Stimulated activated CD4-positive, alpha-beta T cell treated with anti-CD3 and anti-CD28 coated beads, Interleukin-15, amount 100 ng/mL, for 1 hour (primary cell): ENCODE measurements at places on chromosomes 13 and 19.

GRCh38 chr19:6730941-6731670 is 6.3 kb downstream of the GPR108 start:
- no peak for DNase-seq

DNA sequence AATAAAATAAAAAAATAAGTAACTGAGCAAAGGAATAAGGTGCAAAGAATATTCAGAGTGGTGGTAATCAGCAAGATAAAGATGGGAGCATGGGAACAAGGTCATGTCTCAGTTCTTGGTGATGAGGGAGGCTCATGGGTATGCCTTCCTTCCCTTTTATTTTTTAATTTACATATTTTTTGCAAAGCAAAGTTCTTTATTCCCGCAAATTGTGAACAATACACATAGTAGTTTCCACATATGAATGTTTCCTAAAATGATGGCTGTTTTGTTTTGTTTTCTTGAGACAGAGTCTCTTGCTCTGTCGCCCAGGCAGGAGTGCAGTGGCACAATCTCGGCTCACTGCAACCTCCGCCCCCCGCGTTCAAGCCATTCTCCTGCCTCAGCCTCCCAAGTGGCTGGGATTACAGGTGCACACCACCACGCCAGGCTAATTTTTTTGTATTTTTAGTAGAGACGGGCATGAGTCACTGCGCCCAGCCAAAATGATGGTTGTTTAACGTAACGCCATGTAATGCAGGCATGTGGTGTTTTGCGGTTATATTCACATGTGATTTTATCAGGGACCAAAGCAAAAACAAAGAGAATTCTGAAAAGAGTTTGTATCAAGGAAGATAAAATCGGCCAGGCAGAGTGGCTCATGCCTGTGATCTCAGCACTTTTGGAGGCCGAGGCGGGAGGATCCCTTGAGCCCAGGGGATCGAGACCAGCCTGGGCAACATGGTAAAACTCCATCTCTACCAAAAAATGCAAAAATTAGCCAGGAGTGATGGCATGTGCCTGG is 4.5 kb upstream of the ADGRE2 start:
- no peak for DNase-seq

DNA sequence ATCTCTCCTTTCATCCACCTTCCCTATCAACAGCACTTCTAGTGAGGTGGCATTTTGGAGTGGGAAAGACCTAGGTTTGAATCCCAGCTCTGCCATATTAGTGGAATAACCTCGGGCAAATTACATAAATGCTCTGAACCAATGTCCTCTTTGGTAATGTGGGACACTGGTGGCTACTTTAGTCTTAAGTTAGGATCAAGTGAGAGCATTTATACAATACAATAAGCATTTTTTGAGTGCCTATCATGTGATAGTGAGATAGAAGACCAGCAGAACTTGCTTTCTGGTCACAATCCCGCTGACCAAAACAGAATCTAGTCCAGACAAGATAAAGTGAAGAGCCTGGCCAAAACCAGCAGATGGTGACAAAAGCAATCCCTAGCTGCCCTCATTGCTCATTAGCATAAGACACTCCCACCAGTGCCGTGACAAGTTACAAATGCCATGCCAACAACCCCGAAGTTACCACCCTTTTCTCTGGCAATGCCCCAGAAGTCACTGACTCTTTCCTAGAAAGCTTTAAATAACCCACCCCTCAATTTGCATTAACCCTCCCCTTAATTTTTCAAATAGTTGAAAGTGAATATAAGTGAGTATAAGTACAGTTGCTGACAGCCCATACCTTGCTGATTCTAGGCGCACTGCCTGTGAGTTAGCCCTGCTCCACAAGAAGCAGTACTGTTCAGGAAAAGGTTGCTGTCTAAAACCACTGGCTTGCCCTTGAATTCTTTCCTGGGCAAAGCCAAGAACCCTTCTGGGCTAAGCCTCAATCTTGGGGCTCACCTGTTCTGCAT is 28.9 kb upstream of the KPNA3 start:
- no peak for DNase-seq

DNA sequence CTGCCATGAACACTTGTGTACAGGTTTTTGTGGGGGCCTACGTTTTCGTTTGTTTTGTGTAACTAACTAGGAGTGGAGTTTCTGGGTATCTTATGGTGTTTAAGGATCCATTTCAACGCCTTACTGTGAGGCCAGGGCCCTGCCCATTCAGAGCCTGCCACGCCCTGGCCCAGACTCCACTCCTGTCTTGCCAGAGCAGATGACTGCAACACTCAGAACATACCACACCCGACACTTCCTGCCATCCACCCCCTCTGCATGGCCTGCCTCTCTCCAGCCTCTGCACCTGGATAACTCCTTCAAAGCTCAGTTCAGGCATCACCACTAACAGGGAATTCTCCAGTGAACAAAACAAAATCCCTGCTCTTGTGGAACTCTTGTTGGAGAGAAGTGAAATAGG is 43.2 kb downstream of the RGCC start:
- DNase-seq: no peak

DNA sequence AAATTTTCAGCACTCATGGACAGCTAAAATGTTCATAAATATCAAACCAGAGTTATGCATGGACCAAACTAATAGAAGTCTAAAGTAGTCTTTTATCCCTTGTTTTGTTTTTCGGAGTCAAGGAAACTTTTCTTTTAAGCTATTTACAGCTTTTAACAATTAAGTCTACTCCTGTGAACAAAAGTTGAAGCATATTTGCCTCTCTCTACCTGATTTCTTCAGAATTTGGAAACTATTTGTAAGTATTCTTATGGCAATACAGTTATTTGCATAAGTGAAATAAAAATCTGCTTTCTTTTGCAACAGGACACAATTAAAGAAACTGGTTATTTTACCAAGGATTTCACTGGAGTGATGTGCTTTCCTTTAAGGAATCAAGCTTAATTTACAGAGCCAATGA is 47.1 kb upstream of the ANKRD10 start:
- no peak for DNase-seq

DNA sequence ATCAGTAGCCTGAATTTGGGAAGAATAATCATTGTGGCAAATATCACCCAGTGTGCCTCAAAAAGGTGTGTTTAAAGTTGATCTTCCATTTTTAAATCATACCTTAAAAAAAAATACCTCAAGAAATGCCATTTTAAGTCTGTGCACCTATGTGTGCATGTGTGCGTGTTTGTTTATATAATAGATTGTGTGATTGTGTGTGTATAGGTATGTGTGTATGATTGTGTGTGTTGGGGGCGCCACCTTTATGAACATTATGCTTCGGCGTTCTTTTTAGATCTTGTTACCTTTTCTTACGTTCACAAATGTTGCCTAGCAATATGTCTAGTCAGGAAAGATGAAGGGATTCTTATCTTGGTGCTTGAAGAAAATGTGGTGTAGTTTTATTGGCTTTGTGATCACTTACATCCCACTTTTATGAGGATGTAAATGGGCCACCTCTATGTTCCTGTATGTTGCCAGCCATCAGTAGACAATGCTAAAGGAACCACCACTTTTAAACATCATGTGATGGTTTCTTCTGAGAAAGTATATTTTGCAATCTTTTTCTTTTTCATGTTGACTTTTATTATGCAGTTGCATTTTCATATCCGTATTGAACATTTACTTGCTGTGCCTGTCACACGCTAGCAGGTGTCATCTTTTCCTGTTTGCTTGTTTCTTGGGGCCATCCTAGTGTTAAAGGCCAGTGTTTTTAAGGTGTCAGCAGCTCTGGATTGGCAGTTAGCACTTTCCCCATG is 2.2 kb upstream of the IRS2 start:
- DNase-seq: no peak

DNA sequence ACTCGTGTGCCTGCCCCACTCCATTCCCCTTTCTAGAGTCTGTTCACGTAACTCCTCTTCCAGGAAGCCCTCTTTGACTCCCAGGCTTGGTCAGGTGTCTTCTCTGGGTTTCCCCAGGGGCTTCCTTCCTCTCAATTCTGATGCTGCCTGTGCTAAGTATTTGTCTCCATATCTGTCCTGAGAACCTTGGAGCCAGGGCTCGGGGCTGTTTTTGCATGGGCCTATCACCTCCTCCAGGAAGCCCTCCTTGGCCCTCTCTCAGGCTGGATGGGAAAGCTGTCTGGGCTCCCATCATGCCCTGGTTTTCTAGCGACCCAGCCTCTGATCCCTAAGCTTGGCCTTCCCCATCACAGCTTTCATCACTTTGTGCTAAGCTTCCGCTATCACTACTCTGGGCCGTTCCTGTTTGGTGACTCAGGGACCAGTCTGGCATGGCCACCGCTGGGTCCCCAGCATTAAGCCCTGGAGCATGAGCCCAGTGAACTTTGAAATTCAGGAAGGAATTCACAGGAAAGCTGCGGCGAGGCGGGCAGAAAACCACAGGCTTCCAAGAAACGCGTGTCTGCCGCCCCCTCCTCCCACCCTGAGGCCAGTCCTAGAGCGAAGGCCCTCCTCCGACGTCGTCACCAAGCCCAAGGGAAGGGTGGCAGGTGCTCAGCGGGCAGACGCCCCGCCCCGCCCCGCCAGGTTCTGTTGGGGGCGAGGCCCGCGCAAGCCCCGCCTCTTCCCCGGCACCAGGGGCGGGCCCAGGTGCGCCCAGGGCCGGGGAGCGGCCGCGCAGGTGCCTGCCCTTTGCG is 486 bp upstream of the SPINT2 start:
- DNase-seq: peak; percentile 68

- peak; percentile 45 for DNase-seq
Measured at GRCh38 chr19:33819880-33820781, 23.5 kb downstream of the KCTD15 start.

DNA sequence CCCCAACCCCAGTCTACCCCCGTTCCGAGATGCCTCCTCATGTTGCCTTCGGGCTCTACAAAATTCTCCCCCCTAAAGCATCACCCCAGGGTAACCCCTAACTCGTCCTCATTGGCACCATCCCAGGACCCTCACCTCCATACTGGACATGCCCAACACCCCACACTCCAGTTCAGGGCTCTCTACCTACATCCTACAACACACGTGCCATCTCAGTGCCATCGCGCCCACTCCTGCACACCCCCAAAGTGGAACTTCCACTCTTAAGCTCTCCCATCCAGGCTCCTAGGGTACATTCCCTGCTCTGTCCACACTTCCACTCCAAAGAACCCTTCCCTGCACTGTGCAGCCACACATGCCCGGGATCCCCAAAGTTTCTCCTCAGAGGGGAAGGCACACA is 827 bp upstream of the FKRP start:
- no peak for DNase-seq

- DNase-seq: no peak
Measured at GRCh38 chr13:45678282-45678681, 23.8 kb upstream of the CBY2 start.

- DNase-seq: no peak
Measured at GRCh38 chr19:49231389-49231788, 73.8 kb downstream of the TRPM4 start.

GRCh38 chr19:38455031-38455430 is 21.5 kb downstream of the RYR1 start:
- DNase-seq: no peak

DNA sequence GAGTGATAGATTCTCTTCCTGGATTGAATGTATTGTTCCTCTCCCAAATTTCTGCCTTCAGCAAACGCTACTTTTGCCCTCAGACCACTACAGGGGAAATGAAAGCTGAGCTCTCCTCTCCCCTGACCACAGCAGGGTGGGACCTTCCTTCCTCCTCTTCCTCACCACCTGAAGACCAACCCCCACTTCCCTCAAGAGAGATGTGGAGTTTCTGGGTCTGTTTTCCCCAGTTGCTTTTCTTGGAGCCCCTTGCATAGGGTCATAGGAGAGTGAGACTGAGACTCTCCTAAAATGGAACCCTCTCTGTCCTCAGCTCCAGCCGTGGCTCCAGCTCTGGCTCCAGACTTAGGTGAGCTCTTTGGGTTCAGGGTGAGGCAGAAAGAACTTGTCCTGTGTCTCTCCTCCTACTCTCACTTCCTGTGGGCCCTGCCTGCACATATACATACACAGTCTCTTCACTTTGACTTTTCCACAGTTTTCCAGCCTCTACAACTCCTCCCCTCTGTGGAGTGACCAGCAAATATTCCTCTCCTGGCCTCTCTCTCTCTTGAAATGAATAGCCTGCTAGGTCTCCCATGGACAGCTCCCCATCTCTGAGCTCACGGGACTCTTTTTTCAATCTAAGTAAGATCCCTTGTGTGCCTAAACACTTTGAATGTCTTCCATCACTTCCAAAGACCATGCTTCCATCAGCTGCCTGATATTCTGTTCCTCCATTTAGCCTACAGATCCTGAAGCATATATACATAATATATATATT is 19.2 kb upstream of the ZNF175 start:
- no peak for DNase-seq

DNA sequence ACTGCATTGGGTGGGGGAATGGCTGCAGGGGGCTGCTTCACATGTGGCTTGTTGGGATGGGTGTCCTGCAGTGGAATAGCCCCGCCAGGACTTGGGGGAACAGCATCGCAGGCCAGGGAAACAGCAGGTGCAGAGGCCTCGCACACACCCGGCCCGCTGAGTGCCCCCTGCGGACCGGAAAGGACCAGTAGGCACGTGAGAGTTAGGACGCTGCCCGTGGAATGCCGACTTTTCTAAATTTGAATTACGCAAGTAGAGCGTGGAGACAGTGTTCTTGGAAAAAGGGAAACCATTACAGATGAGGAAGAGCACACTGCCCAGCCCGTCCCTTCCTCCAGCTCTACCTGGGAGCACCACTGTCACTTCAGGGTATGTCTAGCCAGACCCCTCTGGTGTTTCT is 11.5 kb downstream of the DNM2 start:
- DNase-seq: no peak

GRCh38 chr13:46345398-46345797 is 41.7 kb downstream of the RUBCNL start:
- no peak for DNase-seq
